ENCODE measurements at places on chromosomes 13 and 19.

DNA sequence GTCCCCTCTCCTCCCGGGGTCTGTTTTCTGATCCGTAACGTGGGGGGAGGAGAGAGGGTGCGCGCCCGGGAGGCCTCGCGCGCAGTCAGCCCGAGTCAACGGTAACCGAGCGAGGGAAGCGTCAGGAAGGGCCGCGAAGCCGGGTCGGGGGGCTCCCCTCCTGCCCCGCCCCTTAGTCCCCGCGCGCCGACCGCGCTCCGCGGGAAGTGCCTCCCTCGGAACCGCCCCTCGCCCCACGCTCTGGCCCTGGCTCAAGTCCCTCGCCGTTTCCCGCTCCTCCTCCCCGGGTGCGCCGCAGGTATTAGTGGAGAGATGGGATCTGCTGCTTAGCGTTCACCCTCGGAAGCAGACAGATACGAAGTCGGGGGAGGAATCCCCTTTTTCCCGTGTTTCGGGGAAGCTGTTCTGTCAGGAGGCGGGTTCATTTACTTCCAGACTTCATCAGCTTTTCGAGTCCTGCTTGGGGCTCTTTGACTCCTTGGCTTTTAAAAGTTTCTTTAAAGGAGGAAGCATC, 770 bp downstream of the HNRNPM start:
- no peak for DNase-seq

DNA sequence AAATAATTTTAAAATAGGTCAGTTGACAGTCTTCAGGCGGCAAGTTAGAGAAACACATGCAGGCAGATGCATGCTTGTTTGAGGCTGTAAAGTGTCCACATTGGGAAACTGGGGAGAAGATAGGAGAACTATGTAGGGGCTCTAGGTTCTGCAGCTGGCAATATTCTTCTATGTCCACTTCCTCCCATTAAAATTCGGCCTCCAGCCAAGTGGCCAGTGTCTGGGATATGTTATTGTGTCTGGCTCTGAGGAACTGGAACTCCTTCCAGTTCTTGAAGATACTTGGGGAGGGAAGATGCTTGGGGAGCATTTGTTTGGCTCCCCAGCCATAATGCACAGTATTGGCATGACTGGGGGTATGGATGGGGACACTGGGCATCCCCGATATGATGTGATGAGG, 20.9 kb upstream of the KLF2 start:
- no peak for DNase-seq

DNA sequence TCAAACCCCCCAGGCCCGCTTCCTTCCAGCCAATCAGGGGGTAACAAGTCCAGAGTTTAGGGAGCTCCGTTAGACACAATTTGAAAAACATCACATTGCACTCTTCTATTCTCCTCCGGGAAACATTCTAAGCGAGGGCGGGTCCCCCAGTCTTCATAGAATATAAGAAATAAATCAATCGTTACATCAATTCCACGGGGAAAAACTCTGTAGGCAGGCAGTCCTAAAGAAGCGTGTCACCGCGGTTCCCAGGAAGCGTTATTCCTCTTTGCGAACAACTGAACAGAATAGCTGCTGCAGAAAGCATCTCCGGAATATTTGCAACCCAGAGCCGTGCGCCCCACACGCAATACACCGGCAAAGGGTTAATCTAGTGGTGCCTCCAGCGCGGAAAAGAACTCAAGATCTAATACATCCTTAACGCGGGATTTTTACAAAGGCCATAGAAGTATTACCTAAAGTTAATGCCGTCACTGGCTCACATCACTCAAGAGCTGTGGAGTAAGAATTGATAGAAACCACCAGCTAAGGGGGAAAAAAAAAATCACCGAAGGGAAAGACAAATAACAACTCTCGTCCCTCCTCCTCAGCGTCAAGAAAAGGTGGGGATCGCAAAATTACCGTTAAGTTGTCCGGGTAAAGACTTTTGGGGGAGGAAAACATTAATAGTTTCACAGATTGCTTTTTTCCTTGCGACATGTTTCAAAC, 65.1 kb downstream of the KCNRG start:
- DNase-seq, result no peak

GRCh38 chr13:45892513-45892912, 41.0 kb upstream of the SIAH3 start:
- no peak for DNase-seq

DNA sequence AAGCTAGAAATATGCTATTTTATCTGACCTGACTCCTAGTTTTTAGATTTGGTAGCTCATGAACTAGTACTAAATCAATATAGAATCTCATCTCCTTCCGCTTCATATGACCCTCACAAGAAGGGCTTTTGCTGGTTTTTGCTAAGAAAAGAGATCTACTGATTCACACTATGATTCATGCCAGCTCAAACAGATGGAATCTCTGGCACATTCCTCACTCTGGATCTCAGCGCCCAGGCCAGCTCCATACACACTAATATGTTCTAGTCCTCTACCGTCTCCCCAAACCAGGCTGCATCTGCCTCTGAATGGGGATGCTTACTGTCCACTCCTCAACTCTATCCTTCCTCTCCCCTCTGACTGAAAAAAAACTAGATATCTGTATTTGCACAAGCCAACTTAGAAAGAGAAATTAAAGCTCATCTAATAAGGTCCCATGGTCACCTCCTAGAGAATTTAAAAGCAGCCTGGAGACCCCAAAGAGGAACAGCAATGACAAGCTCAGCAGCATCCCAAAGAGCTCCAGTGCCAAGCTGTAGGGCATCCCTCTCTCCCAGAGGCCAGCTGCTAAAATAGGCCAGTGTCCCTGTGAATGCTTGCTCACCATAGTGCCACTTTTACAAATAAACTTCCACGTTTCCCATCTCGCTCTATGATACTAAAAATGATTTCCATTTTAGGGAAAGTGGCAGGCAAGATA, 74.9 kb downstream of the LHFPL6 start:
- DNase-seq, result no peak

GRCh38 chr13:48621056-48621455, 32.7 kb upstream of the CYSLTR2 start:
- DNase-seq, result no peak

DNA sequence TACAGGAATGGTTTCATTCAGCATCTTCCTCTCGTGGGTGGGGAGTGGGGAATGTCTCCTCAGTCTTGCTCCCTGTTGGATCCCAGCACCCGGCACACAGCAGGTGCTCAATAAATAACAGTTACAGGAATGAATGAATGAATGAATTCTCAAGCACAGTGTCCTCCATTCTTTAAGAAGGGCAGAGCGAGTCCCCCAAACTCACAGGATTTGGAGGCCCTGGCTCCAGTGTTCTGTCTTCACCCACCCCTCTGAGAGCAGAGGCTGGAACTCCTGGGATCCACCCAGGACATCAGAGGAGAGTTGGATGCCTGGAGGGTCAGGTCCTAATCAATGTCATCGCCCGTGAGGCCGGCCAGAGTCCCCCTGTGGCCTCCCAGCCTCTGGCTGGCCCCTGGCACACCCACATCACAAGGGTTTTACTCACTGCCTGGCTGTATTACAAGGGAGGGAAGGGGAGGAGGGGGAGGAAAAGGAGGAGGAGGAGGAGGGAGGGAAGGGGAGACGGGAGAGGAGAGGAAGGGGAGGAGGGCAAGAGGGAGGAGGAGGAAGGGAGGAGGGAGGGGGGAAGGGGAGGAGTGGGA, 8.7 kb upstream of the CREB3L3 start:
- no peak for DNase-seq

Measured in epithelial cell of prostate (primary cell).